ENCODE measurements at places on chromosomes 7 and 10.

- DNase-seq, result no peak
These were observed 131.8 kb upstream of the PRKCQ start for GRCh38 chr10:6711881-6712280.

- DNase-seq, result no peak
These were observed 471 bp downstream of the PFKP start for GRCh38 chr10:3067859-3068179.

GRCh38 chr7:83870515-83870914 is 221.6 kb upstream of the SEMA3E start:
- DNase-seq, result no peak

DNA sequence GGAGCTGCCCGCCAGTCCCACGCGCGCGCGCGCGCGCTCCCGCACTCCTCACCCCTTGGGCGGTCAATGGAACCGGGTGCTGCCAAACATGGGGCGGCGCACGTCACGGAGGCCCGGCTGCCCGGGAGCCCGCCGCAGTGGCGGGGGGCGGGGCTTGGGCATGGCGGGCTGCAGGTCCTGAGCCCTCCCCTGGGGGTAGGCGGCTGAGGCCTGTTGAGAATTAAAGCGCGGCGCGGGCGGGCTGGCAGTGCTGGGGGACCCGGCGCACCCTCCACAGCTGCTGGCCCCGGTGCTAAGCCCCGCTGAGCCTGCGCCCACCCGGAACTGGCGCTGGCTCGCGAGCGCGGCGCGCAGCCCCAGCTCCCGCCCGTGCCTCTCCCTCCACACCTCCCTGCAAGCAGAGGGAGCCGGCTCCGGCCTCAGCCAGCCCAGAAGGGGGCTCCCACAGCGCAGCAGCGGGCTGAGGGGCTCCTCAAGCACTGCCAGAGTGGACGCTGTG is 634.2 kb downstream of the ANKRD7 start:
- DNase-seq, result no peak

DNA sequence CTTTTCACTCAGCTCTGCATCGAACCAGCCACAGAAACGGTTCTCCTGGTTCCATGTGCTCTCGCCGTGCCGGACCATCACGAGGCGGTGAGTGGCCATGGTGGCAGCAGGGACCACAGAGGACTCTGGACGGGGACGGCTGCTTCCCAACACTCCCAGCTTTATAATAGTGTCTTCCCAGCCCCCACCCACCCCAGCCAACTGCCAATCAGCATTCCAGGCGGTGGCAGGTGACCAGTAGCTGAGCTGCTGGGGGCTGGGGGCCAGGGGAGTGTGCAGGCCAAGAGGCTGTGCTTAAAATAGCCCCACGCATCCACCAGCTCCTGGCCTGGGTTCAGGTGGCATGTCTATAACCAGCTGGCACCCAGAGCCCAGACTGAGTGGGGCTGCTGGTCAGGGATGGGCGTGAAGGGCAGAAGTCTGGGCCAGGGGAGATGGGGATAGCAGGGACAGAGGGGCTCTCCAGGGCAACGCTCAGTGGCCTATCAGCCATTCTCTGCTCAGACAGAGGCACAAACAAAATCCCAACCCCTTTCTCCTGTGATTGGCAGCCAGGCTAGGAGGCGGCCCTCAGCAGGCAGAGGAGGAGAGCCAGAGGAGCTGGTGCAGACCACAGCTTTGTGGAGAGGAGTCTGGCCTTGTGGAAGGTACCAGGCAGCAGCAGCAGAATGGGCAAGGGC is at the start of gene PGAM2:
TSS of gene PGAM2 (minus strand) at position 137 of the 680 bp plus-strand sequence. CDS start at position 99, 38 bp downstream.
- DNase-seq, result no peak

DNA sequence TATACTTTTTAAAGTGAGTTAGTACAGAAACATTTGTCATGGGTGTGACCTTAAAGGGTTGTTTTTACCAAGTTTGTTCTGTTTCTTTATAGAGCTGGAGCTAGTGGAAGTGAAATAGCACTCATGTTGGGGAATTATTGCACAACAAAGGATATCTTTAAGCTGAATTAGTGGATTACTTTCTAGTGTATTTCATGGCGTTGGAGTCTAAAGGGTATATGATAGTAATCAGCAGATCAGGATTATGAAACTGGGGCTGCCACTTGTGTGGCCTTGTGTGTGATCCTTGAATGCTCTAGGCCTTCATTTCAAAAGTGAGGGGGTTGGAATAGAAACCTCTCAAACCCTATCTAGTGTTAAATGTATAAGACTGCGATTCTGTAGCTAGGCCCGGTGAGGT is 123.6 kb downstream of the LYZL1 start:
- DNase-seq, result no peak

DNA sequence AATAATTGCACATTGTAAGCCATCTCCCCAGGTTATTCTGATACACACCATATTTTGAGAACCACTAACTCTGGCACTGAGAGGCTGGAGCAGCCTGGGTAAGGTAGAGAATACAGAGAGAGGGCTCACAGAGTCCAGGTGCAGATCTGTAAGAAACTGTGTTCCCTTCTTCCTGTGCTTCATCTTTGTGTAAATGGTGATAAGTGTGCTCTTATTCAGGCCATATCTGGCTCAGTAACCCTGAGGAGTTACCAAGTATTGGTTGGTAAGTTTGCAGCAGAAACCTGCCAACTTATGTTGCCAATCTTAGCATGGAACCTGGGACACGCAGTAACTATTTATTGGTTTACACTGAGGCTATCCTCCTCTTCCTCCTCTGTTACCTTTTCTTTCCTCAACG is 16.2 kb upstream of the ICA1 start:
- no peak for DNase-seq
